Activated CD8-positive, alpha-beta memory T cell treated with anti-CD3 and anti-CD28 coated beads, Interleukin-2, amount 10 ng/mL, durations not matched to agents 7 days and 5 days (primary cell): ENCODE measurements at places on chromosomes 2 and 18.

DNA sequence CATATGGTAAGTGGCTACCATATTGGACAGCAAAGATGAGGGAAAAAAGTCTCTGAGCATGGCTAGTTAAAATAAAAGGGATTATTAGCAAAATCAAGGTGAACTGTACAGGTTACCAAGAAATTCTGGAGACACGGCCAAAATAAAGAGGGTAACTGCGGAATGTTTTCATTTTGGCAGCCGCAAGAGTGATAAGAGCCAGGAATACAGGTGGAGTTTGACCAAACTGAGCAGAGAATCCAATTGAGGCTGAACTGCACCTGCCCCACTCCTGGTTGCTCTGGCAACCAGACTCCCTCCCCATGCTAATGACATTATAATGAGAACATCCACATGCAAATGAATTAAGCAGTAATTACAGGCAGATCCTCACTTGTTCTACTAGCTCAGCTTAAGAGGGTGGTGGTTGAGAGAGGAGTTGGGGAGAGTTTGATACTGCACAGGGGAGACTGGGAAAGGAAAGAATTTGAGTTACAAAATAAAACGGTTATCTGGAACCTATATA is 18.8 kb upstream of the EPHA4 start:
- DNase-seq = no peak

- DNase-seq = no peak
Measured at GRCh38 chr2:176507786-176508185, 238.5 kb downstream of the MTX2 start.

- no peak for DNase-seq
Measured at GRCh38 chr2:9428965-9429577, 5.6 kb downstream of the CPSF3 start.

DNA sequence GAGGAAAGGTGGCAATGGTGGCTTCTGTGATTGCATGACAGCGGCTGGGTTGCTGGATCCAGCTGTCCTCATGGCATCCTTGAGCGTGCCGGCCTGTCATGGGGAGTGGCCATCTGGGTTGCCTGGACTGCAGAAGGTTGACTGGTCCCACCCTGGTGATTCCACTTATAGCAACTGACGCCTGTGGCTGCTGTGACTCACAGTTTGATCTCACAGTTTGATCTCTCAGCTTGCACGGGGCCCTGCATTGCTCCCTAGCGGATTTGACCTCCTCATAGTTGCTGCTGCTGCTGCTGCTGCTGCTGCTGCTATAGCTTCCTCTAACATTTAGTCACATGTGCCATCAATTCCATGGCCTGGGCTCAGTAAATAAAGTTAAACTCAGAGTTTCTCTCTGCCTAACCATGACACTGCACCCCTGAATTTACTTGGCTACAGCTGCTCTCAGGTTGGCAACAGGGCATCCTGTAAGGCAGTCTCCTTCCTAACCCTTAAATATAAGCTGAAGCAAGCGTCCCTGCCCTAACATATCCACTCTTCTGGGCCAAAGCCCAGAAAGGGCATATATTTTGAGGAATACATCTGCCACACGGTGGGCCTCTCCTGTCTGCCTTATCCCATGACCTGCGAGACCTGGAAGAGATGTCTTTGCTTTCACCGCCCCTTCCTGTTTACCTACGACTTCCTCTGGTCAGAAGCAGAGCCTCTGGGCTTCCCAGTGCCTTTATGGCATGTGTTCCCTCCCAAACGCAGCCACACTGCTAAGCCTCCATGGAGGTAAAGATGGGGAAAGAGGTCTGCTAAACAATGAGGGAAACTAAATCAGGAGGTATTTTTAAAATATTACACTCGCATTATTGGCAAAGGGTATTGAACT is 37.8 kb upstream of the CCDC150 start:
- DNase-seq = no peak

- no peak for DNase-seq
Measured at GRCh38 chr2:62391696-62392095, 114.3 kb downstream of the TMEM17 start.

DNA sequence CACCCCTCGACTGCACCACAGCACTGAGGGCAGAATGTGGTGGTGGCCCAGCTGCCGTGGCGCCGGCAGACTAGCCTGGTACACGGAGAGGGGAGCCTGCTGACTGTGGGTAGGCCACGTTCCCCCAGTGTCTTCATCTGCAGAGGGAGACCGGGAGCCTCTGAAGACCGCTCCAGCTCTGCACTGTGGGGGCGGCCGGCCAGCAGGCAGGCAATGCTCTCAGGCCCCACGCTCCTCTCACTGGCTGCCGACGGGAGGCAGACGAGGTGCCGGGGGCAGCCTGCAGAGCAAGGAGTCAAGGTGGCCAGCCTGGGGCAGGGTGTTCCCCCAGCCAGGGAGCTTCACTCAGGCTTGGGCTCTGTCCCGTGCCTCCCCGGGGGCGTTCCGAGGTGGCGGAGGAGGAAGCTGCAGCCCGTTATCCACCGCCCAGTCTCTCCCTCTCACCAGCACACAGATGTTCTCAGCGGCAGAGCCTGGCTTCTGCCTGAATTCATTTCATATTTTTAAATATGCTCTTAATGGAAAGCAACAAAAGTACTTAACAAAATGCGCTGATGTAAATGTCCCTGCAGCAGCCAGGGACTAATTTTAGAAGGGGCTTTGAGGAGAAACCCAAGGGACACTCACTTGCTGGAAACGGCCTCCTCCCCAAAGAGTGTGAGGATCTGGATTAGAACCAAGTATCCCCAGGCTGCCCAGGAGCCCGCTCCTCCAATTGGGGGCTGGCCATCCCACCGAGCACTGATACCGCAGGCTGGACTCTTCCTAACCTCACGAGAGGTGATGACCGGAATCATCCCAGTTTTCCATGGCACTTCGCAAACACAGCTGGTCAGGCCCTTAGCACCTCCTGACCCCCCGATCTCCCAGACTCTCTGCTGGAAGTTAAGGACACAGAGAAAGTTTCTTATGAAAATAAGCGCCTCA is 87.8 kb downstream of the HDAC4 start:
- peak; percentile 36 for DNase-seq

- DNase-seq = no peak
Measured at GRCh38 chr2:54546518-54546917, 90.4 kb downstream of the SPTBN1 start.

DNA sequence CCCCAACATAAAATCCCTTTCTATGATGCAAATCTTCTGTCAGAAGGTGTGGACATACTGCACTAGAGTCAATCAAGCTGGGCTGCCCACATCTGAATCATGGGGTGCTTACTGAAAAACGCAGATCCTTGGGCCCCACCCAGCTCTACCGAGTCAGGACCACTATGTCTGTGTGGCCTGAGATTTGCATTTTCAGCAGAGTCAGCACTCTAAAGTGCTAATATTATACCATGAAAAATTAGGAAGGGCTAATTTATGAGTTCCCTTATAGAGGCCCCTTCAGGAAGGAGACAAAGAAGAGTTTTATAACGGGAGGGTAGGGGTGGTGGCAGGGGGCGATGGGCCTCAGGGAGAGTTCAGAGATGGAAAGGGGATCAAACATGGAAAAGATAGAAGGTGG is 163.3 kb upstream of the NABP1 start:
- DNase-seq = no peak

- no peak for DNase-seq
Measured at GRCh38 chr2:47867205-47867604, 39.1 kb downstream of the FBXO11 start.

GRCh38 chr2:142853912-142854311 is 23.6 kb upstream of the KYNU start:
- no peak for DNase-seq

DNA sequence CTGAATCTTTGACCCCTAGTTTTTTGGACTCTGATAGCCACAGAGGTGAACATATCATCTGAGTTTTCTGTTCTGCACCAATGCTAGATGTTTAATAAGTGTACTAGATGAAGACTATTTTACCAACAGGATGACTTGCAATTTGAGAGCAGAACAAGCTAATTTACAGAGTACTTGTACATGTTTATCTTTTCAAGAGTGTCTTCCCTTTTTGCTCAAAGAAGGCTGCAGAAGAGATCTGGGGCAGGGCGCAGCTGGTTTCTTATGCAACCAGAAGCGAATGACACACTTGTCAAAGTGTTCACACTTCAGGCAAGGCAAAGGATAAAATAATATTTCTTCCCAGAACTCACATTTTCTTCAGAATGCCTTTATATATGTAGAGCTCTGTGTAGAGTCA is 86.0 kb downstream of the VWA3B start:
- DNase-seq = no peak

DNA sequence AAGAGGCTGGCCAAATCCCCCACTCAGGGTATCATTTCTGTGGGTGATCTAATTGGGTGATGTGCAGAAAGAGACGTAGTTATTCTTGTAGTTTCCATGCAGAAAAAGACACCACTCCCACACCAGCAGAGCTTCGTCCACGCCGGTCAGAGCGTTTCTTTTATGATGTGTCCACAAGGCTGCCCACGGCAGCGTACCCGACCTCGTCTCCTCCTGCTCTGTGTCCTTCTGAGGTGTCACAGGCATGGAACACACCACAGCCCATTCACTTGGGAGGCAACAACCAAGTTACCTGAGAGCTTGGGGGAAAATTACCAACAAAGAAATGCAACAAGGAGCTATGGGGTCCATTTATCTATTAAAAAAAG is 131.3 kb downstream of the PXDN start:
- DNase-seq = no peak

GRCh38 chr2:98583816-98584618 is 24.3 kb downstream of the COA5 start:
- DNase-seq = peak; percentile 30
